ENCODE measurements at places on chromosomes 7 and 10.

GRCh38 chr7:80480566-80480965 is 31.3 kb downstream of the GNAT3 start:
- no peak for DNase-seq

DNA sequence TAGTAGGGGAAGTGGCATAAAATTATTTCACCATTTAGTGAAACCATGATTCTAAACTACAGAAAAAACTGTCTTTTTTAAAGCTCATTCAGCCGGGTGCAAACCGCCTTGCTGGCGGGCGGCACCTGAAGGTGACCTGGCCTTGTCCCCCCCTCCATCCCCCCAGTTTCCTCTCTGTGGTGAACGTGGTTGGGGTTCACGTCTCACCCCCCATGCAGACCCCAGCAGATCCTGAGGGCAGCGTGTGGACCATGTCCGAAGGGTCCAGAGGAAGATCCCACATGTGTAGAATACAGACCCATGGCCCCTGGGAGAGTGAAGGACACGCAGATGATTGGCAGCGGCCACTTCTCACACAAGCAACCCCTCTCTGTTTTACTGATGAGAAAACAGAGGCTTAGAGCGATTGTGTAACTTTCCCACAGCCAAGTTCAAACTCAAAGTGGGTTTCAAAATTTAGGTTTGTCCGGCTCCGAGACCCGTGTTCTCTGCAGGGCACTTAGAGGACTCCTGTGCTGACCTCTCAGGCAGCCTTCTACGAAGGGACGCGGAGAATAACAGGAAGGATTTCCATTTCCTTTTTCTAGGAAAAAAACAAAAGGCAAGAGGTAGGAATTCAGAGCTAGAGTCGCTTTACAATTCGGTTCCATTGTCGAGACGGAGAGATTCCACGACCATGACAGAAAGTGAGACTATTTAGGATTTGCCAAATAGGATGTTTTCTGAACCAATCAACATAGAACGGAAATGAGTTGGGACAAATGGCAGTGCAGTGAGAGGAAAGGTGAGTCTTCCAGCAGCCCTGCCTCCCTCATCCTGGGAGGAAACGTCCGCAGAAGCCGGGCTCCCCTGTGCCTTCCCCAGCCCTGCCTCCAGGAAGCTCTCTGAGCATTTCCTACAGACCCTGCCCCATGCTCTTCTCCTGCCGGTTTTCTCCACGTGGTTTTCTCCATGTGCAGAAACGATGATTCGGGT is 67.6 kb upstream of the PITRM1 start:
- no peak for DNase-seq

DNA sequence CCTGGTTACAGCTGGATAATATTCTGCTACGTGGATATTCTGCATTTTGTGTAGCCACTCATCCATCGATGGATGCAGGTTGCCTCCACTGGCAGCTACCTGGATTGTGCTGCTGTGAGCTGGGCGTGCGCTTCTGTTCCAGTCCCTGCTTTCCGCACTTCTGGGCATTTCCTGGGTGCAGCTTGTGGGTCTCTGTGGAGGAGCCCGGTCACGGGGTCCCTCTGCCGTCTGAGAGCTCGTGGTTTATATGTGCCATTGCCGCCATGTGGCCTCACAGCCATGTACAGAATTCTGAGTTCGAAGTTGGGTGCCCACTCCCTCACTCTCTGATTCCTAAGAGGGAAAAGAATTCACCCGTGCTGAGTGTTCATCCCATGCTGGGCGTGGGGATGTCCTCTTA is 38.3 kb downstream of the JAKMIP3 start:
- no peak for DNase-seq

DNA sequence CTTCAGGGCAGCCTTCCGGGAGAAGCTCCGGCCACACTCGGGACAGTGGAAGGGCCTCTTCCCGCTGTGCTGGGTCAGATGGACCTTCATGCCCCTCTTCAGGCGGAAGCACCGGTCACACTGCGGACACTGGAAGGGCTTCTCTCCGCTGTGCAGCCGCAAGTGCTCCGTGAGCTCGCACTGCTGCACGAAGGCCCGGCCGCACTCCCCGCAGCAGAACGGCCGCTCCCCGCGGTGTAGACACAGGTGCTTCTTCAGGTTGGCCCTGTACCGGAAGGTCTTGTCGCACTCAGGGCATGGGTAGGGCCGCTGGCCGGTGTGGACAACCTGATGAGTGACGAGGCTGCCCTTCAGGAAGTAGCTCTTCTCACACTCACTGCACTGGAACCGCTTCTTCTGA is 14.2 kb upstream of the ZNF786 start:
- DNase-seq = no peak

DNA sequence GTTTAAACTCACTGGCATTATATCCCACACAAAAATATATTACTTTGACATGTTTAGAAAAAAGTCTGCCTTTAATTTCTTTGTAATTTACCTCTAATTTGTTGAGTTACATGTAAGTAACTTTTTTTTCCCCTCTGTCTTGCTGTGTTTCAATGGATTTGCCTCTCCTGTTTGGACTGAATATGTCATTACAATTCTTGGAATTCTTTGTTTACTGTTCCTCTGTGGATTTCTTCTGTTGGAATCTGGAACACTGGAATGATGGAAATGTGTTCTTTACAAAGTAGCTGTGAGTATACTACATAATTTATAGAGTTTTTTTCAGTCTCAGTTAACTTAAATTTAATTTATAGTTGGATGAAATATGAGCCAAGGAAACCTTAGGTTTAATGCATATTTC is 30.4 kb downstream of the SEPTIN7 start:
- no peak for DNase-seq

- peak; percentile 5 for DNase-seq
Observed at GRCh38 chr10:125982260-125982948, 86.0 kb downstream of the FANK1 start.

DNA sequence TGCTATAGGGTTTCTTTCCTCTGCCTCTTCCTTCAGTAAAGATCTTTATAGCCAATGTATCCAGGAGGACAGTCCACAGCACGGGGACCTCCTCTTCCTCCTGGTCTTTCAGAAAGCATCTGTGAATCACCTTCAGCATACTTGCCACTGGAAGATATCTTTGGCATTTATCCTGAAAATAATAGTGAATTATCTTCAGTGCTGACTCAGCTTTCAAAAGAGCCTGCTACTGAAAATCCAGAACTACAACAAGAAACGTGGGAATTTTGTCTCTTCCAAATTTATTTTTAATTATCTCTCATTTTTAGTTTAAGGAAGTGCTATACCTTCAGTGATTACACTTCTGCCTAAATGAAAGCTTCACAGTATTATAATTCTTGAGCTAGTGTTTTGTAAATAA is 7.6 kb upstream of the UNC5B start:
- no peak for DNase-seq

DNA sequence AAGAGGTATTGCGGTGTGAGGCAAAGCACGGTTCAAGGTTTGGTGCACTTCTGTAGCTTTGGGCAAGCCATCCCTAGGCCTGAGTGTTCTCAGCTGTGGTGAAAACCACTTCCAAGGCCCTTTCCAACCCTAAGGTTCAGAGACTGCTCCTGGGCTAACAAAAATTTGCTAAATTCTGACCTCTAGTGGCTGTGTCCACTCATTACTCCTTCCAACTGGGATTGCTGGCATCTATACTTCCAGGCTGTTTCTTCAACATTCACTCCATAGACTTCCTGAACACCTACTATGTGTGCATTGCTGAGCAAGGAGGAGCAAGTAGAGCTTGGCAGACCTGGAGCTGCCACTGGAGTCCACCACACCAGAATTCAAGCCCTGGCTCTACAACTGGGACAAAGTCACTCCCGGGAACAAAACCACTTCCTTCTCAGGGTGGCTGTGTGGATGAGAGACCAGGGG is 29.3 kb upstream of the SH3PXD2A start:
- DNase-seq = no peak
